ENCODE measurements at places on chromosomes 5 and 9. TPM values are rescaled to one million over a fixed set of nuclear protein-coding genes. Genes with fewer than 3 reads are reported as not detected.

The CDK5RAP2 gene
- total RNA-seq = 63.9 TPM

The CACNA1B gene
- total RNA-seq = 1.4 TPM

The IFNA13 gene
- not detected for total RNA-seq

The AJM1 gene
- 1.6 TPM for total RNA-seq

The SUSD3 gene
- 9.1 TPM for total RNA-seq

The PTCH1 gene
- total RNA-seq = 8.6 TPM

The TTC23L gene
- not detected for total RNA-seq

The DNAJC25 gene
- total RNA-seq = 3.5 TPM

The PCA3 gene
- not detected for total RNA-seq

The TAF11L2 gene
- total RNA-seq = not detected

The DDX4 gene
- not detected for total RNA-seq

The NKD2 gene
- 0.16 TPM for total RNA-seq

The COL5A1 gene
- total RNA-seq = not detected

The SLC25A2 gene
- 3.9 TPM for total RNA-seq

The MZB1 gene
- total RNA-seq = 47.1 TPM

The IER5L gene
- total RNA-seq = 1.9 TPM

The ESM1 gene
- not detected for total RNA-seq

The IRGM gene
- total RNA-seq = 0.24 TPM

The RASEF gene
- not detected for total RNA-seq

The IL13 gene
- total RNA-seq = 0.27 TPM

The IFNA1 gene
- total RNA-seq = not detected

The ADCY2 gene
- total RNA-seq = not detected

The TMEM252 gene
- total RNA-seq = not detected

The TPM2 gene
- total RNA-seq = 2.0 TPM

The JAKMIP2 gene
- total RNA-seq = 3.1 TPM

The DIPK1B gene
- total RNA-seq = 1.5 TPM

The LRRC26 gene
- total RNA-seq = 0.31 TPM

The TRMO gene
- 25.3 TPM for total RNA-seq

The ISL1 gene
- not detected for total RNA-seq

The SIT1 gene
- 28.0 TPM for total RNA-seq

The PTGR1 gene
- total RNA-seq = 0.35 TPM

Measured in activated B cell treated with CpG ODN at 0.5 μM for 24 hours (primary cell).